ENCODE measurements at places on chromosomes 6 and 20.

DNA sequence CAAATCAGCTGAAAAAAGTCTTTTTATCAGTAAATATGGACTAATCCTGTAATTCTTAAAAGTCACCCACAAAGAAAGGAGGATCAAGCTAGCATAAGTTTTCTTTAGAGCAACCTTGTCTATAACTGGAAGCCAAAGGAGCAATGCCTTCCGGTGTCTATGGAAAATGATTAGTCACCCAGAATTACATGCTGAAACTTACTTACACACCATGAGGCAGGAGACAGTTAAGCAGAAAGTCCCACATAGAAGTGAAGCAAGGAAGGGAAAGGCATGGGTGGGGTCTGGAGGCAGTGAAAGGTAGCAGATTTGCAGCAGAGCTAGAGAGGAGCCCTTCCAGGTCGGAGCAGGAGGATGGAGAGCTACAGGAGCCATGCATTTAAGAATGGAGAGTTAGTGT is 153.7 kb upstream of the RIPOR2 start:
- DNase-seq, result no peak

DNA sequence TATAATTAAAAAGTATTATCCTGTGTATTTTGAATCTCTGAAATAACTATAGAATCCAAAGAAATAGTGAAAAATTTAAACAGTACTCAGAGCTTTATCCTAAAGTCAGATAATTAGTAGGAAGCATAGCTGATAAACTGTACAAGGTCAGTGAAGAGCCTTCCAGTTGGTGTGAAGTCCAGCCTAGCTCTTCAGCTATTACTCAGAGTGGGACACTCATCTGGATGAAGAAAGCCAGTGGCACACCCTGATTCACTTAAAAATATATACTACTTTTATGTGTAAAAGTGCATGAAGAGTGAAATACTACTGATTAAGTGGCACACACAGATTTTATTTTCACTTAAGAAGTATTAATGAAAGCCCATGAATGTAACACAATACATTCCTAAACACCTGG is 3.1 kb downstream of the IFNGR1 start:
- DNase-seq, result no peak

DNA sequence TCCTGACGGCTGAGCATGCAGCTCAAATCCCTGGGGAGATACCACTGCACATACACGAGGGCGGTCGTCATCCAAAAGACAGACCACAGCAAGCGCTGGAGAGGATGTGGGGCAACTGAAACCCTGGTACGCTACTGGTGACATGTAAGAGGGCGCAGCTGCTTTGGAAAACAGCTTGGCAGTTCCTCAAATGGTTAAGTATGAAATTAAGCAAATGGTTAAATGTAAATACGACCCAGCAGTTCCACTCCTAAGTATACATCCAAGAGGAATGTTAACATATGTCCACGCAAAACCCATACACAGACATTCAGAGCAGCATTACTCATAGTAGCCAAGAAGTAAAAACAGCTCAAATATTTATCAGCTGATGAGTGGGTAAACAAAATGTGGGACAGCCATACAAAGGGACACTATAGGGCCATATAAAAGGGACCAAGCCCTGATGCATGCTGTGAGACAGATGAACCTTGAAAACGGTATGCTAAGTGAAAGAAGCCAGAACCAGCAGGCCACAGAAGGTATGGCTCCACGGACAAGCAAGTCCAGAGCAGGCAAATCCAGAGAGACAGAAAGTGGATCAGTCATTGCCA is 38.5 kb downstream of the RIPOR3 start:
- DNase-seq, result no peak

GRCh38 chr6:77038807-77039206 is 424.5 kb downstream of the HTR1B start:
- no peak for DNase-seq

- peak; percentile 88 for DNase-seq
These were observed 5.3 kb upstream of the HMGN4 start for GRCh38 chr6:26532699-26533531.

DNA sequence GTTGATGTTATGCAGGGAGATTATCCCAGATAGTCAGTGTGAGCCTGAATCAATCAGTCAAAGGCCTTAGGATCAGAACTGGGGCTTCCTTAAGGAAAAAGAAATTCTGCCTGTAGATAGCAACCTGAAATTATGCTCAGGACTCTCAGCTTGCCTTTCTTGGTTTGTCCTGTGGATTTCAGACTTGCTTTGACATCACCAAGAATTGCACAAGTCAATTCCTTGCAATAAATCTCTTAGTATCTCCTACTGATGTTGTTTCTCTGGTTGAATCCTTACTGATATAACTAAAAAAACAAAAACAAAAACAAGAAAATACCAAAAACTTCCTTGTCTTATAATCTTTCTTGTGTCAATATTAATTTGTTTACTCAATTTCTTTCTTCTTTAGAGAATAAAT is 258.9 kb upstream of the TCF21 start:
- DNase-seq, result no peak

GRCh38 chr20:17647391-17648314 is 34.4 kb downstream of the RRBP1 start:
- no peak for DNase-seq

Data from activated naive CD4-positive, alpha-beta T cell treated with anti-CD3 and anti-CD28 coated beads, Interleukin-2, amount 50 U/mL, for 16 hours (primary cell).